Left ventricle myocardium inferior (tissue), 1 donor: ENCODE measurements at places on chromosomes 16 and 17. TPM values are rescaled to one million over a fixed set of nuclear protein-coding genes. Genes with fewer than 3 reads are reported as not detected.

DNA sequence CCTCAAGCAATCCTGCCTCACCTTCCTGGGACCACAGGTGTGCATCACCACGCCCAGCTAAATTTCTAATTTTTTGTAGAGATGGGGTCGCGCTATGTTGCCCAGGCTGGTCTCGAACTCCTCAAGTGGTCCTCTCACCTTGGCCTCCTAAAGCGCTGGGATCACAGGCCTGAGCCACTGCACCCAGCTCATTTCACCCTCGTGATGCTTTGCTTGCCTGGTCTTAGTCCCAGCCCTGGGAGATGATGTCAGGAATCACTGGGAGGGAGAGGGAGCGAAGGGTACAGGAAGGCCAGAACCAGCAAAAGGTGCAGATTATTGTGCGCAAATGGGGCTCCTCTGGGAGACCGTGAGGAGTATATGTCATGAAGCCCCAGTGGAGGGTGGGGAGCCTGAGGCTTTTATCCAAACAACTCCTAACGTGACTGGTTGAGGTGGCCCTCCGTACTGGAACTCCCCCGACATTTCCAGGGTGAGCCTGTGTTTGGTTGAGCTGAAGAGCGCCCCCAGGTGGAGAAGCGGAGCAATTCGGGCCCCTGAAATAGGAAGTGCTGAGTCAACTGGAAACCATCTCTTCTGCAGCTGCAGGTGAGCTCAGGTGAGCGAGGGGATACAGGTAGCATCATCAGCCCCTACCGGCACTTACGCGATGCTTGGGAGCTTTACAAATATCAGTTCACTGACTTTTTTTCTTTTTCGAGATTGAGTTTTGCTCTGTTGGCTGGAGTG lies 41.2 kb upstream of the HAPSTR1 start:
- DNase-seq: no peak

DNA sequence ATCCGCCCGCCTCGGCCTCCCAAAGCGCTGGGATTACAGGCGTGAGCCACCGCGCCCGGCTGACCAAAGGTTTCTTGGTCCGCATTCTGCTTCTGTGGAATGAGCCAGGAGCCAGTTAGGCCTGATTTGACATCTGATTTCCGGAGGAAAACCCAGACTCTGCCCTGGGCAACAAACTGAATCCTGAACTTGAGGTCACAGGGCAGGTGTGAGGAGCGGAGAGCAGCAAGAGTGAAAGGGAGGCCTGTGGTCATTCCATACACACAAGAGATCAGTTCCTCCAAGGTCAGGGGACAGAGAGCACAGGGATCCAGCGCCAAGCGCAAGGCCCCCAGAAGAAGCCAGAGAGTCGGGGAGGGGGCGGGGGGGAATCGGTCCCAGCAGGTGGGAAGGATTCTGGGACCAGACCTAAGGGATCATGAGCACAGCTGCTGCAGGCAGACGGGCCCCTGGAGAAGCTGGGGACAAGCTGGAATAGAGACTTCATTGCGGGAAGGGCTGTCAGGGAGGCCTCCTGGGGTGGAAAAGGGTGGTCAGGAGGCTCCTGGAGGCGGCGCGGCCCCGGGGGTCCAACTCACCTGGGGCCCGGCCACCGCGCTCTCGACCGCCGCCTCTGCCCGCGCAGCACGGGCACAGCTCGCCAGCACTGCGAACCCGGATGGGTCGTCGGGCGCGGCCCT lies 436 bp downstream of the SHPK start:
- DNase-seq: no peak

DNA sequence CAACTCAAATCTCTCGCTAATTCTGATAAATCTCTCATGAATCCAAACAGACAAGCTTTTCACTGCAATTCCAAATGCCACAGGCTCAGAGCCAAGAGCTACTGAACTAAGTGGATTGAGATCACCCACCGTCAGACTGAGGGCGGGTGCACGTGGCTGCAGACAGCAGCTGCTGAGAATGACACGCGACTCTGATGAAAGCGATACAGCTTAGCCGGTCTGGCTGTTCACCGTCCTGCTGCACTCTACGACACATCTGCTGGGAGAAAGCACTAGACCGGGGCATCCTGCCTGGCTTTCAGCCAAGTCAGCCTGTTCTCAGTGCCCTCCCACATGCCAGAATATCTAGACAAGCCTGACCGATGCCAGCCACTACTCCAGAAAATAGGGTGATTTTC lies 42.6 kb downstream of the KLHDC4 start:
- peak; percentile 57 for DNase-seq

- DNase-seq: no peak
Observed at GRCh38 chr17:53649201-53649600, 173.5 kb upstream of the KIF2B start.

DNA sequence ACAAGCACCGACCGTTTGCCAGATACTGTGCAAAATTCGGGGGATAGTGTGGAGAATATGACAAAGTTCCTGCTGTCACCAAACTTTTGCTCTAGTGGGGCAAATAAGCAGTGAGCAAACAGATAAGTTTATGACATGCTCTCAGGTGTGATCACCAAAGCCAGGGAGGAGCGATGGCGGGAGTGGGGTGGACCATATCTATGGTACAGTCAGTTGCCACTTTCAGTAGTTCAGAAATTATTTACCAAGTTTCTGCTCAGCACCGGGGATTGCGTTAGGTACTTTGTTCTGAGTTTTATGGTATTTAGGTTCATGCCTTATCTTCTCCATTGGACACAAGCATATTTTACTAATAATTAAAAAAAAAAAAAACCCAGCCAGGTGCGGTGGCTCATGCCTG lies 11.9 kb downstream of the MSI2 start:
- no peak for DNase-seq

DNA sequence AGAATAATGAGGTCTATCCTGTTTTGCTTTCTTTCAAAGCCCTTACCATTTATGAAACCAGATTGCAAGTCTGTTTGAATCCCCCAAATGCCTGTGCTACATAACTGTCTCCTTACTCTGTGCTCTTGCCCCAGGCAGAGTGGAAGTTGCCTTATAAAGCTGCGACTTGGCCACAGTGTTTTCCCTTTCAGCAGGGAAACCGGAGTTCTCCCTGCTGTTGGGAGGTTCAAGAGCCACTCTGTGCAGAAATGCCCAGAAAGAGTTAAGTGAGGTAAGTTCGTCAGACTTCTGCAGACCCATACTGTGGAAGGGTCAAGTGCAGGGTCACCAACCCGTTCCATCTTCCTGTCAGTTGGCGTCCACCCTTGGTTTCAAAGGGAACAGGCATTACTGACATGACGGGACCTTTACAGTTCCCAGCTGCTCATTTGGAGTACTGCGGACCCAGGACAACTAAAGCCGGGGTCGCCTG lies 508.9 kb downstream of the WWOX start:
- DNase-seq: no peak

DNA sequence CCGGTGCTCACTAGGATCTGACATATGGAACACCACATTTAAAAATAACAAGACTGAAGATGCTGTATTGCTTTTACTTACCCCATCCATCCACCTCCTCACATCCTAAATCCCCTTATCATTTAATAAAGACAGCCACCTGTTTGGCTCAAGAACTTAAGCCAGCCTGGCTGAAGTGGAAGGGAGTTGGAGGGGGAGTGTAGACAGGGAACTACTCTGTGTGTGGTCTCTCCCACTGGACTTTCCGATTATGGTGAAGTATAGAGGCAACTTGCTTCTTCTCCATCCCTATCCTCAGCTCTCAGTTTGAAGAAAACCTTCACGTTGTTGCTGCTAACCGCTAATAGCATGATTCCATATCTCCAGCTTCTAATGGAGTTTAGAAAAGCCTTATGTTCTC lies 313.4 kb downstream of the CDH11 start:
- no peak for DNase-seq

DNA sequence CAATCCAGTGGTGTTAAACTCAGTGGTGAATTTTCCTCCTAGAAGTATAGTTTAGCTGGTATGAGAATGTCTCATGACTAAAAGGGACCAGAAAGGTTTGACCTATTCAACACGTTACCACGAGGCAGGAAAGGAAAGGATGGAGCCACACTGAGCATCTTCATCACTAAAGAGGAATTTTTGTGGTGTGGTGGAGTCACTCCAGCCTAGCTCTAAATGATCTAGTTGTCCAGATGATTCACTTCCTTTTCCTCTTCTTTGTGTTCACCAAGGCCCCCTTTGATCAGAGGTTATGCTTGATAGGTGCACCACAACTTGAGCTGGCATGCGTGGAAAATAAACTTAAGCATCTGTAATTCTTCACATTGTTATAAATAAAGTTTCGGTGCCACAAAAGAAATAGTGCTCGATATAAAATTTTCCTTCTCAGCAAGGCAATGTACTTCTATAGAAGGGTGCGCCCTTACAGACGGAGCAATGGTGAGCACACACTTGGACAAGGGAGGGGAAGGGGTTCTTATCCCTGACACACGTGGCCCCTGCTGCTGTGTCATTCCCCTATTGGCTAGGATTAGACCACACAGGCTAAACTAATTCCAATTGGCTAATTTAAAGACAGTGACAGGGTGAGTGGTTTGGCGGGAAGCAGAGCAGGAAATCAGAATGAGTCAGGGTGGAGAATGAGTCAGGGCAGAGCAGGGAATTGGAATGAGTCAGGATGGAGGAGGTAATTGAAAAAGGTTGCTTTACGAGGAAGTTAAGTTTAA lies 254.6 kb downstream of the HS3ST3A1 start:
- no peak for DNase-seq

DNA sequence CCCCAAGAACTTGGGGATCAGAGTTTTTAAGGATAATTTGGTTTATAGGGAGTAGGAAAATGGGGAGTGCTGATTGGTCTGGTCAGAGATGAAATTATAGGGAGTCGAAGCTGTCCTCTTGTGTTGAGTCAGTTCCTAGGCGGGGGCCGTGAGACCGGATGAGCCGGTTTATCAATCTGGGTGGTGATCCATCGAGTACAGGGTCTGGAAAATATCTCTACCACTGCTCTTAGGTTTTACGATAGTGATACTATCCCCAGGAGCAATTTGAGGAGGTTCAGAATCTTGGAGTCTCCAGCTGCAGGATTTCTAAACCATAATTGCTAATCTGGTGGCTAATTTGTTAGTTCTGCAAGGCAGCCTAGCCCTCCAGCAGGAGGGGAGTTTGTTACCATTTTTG lies 403.4 kb downstream of the CDH11 start:
- no peak for DNase-seq

GRCh38 chr16:89017543-89018281 lies 40.7 kb upstream of the CBFA2T3 start:
- peak; percentile 7 for DNase-seq

GRCh38 chr16:86899757-86900156 lies 321.4 kb downstream of the FOXL1 start:
- DNase-seq: no peak

DNA sequence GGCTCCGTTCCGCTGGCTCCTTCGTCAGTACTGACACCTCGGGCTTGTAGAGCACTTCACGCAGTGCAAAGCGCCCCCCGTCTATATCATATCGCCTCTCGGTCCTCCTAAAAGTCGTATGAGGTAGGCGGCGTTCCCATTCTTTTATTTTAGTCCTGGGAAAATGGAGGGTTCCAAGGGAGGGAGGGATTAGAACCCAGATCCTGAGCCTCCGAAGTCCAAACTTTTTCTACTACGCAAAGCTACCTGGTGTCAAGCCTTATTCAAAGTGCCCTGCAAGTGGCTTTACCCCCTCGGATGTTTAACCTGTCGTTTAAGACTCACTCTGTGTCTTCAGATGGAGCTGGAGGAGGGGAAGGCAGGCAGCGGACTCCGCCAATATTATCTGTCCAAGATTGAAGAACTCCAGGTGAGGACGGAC lies 348 bp upstream of the FTSJ3 start:
- DNase-seq: no peak

DNA sequence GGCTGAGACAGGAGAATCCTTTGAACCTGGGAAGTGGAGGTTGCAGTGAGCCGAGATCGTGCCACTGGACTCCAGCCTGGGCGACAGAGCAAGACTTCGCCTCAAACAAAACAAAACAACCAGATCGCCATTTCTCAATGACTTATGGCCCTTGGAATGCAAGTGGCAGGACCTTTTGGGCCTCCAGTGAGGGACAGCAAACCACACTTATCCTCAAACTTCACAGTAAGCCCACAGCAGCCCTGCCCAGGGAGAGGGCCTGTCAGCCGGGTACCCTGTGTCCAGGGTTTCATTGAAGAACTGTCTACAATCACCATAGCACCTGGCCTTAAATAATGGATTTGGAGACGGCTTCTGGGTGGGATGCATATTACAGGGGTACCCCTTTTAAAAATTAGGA lies 11.7 kb downstream of the TRAF4 start:
- no peak for DNase-seq

GRCh38 chr16:59121411-59122261 lies 387.5 kb upstream of the GOT2 start:
- no peak for DNase-seq

DNA sequence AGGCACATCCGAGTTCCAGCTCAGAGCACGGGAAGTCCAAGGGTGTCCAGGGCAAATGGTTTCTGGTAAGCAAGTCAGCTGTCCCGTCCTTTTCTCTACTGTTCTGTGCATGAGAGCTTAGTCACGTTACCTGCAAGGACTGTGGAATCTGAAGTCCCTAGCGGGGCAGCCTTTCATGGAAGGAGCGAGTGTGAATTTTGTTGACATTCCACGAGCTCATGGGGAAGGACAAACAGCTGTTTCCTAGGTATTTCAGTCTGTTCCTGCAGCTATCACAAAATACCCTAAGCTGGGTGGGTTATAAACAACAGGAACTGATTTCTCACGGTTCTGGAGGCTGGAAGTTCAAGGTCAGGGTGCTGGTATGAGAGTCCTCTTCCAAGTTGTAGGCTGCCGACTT lies 109.2 kb downstream of the SDR42E1 start:
- no peak for DNase-seq

Gene OMG
- 0.25 TPM for total RNA-seq

Gene TMC5
- total RNA-seq: 0.38 TPM

Gene PRSS33
- total RNA-seq: not detected

Gene TBC1D26
- total RNA-seq: not detected

Gene RNF43
- total RNA-seq: 4.7 TPM

Gene PPP1R1B
- total RNA-seq: 0.36 TPM

Gene HSD17B1
- total RNA-seq: 0.99 TPM

Gene TBC1D3G
- total RNA-seq: not detected

Gene CSNK1D
- 61.8 TPM for total RNA-seq

Gene HS3ST3B1
- 1.2 TPM for total RNA-seq

Gene EVPLL
- not detected for total RNA-seq

Gene PPP1R27
- total RNA-seq: 0.25 TPM

Gene SLC52A1
- not detected for total RNA-seq
